Activated naive CD8-positive, alpha-beta T cell treated with anti-CD3 and anti-CD28 coated beads for 36 hours (primary cell): ENCODE measurements at places on chromosomes 7 and 10. TPM values are rescaled to one million over a fixed set of nuclear protein-coding genes. Genes with fewer than 3 reads are reported as not detected.
A peak's percentile ranks its signal among the peaks of the same experiment; 100 is the strongest.

The NKX2-3 gene
- total RNA-seq = not detected

The ZDHHC6 gene
- total RNA-seq = 50.3 TPM

The OTUD1 gene
- 8.5 TPM for total RNA-seq

The HABP2 gene
- total RNA-seq = not detected

GRCh38 chr10:122142641-122143237, 128.4 kb upstream of the BTBD16 start:
- peak; percentile 10 for DNase-seq

- no peak for DNase-seq
Measured at GRCh38 chr10:118547282-118547681, 48.2 kb downstream of the PRLHR start.
